ENCODE measurements at places on chromosomes 16 and 17. TPM values are rescaled to one million over a fixed set of nuclear protein-coding genes. Genes with fewer than 3 reads are reported as not detected.

NPIPB9 gene
- not detected for total RNA-seq

GJC1 gene
- 4.7 TPM for total RNA-seq

FNDC8 gene
- total RNA-seq = not detected

CDC27 gene
- total RNA-seq = 41.5 TPM

CES3 gene
- total RNA-seq = under 0.01 TPM

PITPNM3 gene
- 0.90 TPM for total RNA-seq

CDR2 gene
- 36.8 TPM for total RNA-seq

RIPOR1 gene
- 25.6 TPM for total RNA-seq

COX4I1 gene
- 538 TPM for total RNA-seq

GCGR gene
- total RNA-seq = not detected

TBC1D3B gene
- not detected for total RNA-seq

SPN gene
- 0.36 TPM for total RNA-seq

TMEM238L gene
- not detected for total RNA-seq

SHISA9 gene
- not detected for total RNA-seq

KRTAP9-4 gene
- total RNA-seq = not detected

HNF1B gene
- not detected for total RNA-seq

PPM1E gene
- total RNA-seq = 0.32 TPM

TBC1D3G gene
- not detected for total RNA-seq

CRHR1 gene
- total RNA-seq = not detected

KRTAP9-3 gene
- total RNA-seq = not detected

NOXO1 gene
- 0.32 TPM for total RNA-seq

HOXB5 gene
- total RNA-seq = not detected

TOM1L2 gene
- 32.9 TPM for total RNA-seq
